Stimulated activated CD4-positive, alpha-beta T cell treated with anti-CD3 and anti-CD28 coated beads, Interleukin-15, amount 100 ng/mL, for 1 hour (primary cell): ENCODE measurements at places on chromosomes 16 and 17.

DNA sequence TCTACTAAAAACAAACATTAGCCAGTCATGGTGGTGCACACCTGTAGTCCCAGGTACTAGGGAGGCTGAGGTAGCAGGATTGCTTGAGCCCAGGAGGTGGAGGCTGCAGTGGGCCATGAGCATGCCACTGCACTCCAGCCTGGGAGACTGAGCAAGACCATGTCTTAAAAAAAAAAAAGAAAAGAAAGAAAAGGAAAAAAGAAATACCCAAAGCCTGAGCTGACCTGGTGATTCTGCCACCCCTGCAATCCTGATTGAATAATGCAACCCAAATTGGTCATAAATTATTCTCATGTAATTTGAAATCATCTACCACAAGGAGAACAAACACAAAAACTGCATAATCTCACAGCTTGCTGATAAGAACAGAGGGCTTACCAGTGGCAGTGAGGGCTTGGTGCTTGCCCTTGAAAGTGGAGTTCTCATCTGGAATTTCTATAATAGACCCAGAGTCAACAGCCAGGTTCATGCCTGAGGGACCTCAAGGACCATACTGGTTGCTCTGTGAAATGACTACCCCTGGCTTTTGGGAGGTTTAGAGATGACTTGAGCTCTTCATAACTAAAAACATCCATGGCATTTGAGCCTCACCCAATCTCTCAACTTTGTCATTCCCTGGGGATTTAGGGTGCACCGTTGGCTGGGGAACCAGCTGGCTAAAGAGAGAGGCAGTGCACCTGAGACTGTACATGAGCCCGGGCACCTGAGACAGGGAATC lies 35.4 kb upstream of the TMC5 start:
- DNase-seq, result no peak

DNA sequence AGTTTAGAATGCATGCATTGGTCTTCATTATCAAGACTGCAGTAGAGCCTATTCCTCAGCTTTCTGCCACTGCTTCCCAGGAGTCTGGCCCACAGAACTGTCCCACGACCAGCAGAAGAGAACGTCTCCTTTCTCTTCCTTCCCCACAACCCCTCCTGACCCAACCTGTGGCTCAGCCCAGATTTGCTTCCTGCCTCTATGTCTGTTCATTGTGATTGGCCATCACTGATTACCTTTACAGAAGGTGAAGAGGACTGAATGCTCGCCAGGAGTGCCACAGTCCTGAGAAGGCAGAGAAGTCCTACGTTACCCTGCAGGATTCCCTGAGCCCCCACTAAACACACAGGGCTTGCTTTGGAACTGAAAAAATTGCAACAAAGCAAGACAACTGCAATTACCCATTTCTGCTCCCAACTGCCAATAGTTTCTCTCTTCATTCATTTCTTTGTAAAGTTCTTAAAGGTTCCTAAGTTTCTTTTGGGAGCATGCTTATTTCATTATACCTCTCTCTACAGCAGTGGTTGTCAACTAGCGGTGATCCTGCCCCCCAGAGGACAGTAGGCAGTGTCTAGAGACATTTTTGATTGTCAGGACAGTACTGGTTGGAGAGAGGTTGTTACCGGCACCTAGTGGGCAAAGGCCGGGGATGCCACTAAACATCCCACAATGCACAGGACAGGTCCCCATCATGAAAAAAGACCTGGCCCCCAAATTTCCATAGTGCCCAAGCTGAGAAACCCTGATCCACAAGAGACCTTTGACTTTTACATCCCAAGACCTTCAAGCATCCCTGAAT lies 4.5 kb upstream of the NAT9 start:
- no peak for DNase-seq

DNA sequence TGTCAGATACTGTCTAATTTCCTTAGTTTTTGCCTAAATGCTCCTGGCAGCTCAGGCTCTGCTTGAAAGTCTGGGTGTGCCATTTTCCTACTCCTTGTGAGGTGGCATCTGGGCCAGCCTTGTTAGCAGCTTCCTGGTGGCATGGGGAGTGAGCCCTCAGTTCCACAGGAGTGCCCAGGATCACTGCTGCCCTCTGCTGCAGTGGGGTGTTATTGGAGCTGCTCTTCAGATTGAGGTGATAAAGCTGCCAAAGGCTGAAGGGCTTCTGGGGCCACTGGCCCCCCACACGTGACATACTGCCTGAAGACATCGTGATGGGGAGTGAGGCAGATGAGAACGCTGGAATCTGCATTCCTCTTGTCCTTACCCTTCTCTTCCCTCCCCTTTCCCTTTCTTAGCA lies 27.4 kb downstream of the CEP95 start:
- no peak for DNase-seq

GRCh38 chr16:55302635-55303034 lies 21.4 kb upstream of the IRX6 start:
- no peak for DNase-seq

DNA sequence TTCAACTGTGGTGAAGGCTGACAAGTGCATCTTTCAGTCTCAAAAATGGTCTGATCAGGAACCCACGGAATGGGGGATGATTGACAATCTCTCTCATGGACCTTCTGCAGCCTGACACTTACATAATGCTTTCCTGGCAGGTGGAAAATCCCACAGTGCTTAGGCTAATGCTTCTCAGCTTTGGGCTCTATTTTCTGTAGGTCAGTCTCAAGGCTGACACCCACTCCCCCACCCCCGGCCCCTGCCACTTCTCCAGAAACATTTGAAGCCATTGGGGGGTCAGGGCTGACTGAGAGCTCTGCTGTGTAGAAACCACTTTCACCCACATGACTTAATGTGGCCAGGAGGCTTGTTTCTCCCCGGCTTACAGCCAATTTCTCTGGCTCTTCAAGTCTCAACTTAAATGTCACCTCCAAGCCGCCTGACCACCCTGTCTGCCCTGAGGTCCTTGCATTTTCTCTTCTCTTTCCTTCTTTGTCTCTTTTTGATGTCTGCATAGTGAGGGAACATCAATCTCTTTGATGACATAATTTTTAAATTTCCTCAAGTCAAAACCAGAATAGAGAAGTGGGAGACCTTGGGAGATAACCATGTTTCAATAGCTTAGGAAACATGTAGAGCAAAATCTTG lies 16.7 kb upstream of the IRF8 start:
- DNase-seq, result no peak

DNA sequence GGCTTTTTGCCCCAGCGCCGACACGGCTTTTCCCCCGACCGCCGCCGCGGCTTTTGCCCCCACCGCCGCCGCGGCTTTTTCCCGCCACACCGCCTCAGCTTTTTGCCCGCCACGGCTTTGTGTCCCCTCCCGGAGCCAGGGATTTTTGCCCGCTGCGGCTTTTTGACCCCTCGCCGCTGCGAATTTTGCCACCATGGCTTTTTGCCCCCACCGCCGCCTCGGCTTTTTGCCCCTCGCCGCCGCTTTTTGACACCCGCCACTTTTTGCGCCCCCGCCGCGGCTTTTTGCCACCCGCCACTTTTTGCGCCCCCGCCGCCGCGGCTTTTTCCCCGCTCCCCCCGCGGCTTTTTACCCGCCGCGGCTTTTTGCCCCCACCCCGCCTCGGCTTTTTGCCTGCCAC lies 1342.5 kb downstream of the TP53TG3F start:
- DNase-seq, result no peak

DNA sequence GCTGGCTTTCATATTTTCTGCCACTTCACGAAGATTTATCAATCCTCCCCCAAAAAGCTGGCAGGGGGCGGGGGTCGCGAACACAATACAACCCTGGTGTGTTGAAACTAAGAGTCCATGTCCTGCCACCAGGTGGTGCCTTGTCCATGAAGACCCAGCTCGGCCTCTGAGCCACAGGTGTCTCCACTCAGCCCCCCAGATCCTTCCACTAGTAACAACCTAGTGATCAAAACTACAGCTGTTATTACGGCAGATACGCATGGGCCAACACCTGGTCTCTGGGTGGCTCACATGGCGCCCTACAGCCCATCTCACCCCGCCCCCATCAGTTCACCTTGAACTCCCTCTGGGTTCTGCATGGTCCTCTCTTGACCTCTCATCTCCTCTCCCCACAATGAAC lies 27.7 kb downstream of the USP7 start:
- DNase-seq, result no peak

DNA sequence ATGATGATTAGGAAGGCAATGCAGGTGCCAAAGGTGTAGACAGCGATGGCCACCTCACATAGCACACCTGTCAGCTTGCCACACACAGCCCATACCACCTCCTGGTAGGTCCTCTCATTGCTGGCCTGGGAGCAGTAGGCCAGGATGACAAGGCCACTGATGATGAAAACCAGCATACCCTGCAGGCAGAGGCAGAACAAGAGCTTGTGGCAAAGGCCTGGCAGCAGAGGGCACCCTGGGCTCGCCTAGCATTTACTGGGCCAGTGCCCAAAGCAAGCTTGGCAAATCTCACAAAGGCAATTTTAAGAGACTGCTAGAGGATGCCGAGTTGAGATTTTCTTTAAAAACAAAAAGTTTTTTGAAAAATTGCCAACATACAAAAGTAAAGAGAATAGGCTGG lies 5.9 kb downstream of the SLC38A7 start:
- no peak for DNase-seq

- DNase-seq, result no peak
Observed at GRCh38 chr16:19113577-19114358, at the start of gene ITPRIPL2. TSS of gene ITPRIPL2 (plus strand) at chr16:19113964. CDS start at chr16:19114462, 498 bp downstream.

- no peak for DNase-seq
Observed at GRCh38 chr17:51441431-51441830, 181.1 kb downstream of the UTP18 start.

DNA sequence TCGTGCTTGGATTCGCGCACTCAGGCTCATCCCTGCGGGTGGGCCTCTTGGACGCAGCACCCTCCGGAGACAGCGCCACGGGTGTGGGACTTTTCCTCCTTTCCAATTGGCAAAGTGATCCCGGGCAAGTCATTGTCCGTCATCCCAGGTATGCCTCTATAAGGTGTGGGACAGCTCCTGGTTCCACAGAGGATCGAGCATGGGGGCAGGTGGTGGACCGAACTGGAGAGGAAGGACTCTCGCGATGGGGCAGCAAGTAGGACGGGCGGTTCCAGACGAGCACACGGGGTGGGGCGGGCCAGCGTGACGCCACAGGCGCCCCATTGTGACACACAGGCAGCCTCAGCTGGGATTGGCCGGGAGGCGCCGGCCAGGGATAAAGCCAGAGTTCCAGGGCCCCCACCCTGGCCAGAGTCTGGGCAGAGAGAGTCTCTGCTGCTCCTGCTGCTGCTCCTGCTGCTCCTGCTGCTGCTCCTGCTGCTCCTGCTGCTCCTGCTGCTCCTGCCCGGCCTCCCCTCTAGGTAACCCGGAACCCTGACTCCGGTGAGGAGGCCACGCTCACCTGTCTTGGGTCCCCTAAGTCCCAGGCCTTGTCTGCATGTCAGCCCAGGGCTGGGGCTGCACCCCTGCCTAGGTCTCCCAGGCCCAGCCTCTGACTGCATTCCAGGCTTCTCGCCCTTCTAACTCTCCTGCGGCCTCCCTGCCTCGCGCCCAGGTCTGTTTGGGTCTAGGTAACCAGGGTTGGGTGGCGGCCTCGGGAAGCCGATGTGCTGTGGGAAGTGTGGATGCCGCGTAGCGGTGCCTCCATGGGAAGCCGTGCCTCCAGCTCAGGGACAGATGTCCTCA lies 38.5 kb upstream of the SLC47A1 start:
- no peak for DNase-seq

DNA sequence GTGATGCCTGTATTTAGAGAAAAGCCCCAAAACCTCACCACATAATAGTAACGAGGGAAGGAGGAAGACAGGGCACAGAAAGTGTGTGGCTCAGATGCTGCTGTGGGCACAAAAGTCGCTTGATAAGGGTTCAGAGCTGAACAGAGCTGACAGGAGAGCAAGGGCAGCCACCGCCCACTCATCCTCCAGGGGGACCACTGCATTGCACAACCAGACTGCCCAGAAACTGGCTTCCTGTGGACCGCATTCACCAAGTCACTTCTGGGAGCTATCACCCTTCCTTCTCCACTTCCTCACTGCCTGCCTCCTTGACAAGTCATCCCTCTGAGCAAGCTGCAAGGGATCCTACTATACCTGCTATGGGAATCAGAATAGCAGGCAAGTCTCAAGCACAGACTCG lies 512.4 kb upstream of the CDH11 start:
- no peak for DNase-seq

- no peak for DNase-seq
Observed at GRCh38 chr17:50149417-50150353, 792 bp downstream of the PPP1R9B start.

- no peak for DNase-seq
Observed at GRCh38 chr17:80227156-80227555, 6.9 kb downstream of the SLC26A11 start.

DNA sequence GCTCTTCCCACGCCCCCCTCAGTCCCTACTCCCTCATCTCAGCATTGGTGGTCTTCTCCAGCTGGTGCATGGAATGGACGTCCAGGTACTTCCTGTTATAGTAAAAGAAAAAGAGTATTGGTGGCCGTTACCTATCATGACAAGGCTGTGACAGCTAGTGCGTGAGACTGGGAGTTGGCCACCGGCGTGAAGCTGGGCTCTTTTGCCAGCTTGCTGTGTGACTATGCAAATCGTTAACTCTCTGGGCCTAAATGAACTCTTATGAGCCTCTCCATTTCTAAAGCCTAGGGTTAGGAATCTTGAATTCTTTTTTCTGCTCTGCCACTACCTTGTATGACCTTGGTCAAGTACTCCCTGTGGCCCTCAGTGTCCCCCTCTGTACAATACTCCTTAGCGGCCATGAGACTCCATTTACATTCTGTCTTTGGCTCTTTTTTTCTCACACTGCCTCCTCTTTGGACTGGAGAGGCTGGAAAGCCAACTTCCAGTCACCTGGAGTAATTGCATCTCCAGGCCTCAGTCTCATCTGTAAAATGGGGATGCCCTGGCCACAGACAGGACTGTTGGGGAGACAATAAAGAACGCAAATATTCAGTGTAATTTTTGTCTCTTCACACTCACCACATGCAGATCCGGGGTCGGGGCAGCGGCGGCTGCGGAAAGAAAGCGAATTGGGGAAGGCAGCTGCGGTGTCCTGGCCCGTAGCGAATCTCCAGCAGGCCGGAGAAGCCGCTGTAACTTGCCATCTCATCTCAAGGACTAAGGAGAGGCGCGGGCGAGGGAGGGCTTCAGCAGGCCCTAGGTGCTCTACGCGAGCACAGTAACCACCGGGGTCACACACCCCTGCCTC lies 1.1 kb downstream of the CFAP119 start:
- no peak for DNase-seq

DNA sequence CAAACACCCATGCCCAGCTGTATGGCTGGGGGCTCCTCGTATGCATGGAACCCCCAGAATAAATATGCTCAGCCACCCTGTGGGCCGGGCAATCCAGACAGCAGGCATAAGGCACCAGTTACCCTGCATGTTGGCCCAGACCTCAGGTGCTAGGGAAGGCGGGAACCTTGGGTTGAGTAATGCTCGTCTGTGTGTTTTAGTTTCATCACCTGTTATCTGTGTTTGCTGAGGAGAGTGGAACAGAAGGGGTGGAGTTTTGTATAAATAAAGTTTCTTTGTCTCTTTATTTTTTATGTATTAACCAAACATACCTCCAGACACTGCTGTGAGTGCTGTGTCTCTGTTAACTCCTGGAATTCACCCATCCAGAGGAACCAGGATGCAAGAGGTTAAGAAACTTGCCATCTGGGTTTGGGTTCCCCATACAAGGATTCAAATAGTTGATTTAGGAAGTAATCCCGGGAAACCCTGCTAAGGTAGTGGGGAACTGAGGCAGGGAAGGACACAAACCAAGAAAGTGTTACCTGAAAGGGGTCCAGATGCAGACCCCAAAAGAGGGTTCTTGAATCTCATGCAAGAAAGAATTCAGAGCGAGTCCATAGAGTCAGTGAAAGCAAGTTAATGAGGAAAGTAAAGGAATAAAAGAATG lies 37.4 kb upstream of the IL21R start:
- DNase-seq, result no peak

GRCh38 chr17:31386542-31387075 lies 4.9 kb upstream of the RAB11FIP4 start:
- DNase-seq, result no peak

- no peak for DNase-seq
Observed at GRCh38 chr16:17773698-17774101, 302.9 kb upstream of the XYLT1 start.
